Lung (tissue), 17 donors: ENCODE measurements at places on chromosomes 4 and X. TPM values are rescaled to one million over a fixed set of nuclear protein-coding genes. Genes with fewer than 3 reads are reported as not detected.
A peak's percentile ranks its signal among the peaks of the same experiment; 100 is the strongest.

- no peak for DNase-seq
Measured at GRCh38 chr4:94370533-94371254, 28.1 kb upstream of the HPGDS start.

- no peak for DNase-seq
Measured at GRCh38 chrX:68725756-68726365, 78.4 kb downstream of the STARD8 start.

- peak; percentile 35 for DNase-seq
Measured at GRCh38 chrX:86133761-86134160, 14.5 kb upstream of the DACH2 start.

DNA sequence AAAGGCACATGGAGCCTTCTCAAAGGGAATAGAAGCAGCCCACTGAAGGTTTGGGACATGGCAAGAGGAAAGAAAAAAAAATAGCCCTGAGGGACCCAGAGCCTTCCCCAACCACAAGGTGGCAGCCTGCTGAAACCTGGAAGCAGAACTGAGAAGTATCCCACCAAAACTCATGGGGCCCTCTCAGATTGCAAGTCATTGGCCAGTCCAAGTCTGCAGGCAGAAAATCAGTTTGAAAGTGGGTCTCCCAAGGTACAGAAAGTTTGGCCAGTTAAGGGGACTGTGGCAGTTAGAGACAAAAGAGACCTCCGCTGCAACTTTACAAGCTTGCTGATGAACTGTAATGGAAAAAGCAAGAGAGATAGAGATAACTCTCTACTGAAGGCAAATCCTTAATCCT is 155.8 kb downstream of the ANTXR2 start:
- DNase-seq, result no peak

DNA sequence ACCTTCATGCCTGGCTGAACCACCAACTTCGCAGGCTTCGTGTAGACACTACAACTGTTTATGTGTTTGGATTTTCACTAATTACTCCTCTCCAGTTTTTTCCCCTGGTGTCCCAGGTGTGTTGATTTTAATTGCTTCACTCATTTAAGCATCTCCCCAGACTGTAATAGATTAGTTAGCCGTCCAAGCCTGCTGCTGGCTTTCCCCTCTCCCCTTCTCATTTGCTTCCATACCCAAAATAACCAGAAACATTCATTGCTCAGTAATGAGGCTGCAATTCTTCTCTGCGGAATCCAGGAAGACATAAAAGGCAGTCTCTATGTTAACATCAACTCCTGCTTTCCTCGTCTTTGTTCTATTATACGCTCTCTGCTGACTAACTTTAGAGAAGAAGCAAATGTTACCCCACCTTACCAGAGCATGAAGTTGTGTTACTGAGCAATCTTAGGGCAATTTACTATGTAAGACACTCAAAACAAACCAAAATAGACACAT is 37.9 kb upstream of the SCRG1 start:
- no peak for DNase-seq

DNA sequence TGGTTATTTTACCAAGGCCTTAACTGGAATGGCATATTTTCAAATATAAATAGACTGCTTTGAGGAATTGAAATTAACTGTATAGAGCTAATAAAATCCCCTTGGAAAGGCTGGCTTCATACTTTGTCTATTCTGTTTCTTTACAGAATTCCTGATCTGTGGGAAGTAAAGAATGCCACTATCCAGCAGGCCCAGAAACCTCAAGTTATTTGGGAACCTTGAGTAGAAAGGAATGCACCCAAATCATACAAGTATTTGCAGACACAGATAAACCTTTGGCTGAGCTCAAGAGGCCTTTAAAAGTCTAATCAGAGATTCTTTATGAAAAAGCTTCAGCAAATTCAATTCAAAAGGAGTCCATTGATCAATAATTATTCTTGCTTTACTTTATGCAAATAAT is 975.7 kb upstream of the PABPC4L start:
- no peak for DNase-seq

DNA sequence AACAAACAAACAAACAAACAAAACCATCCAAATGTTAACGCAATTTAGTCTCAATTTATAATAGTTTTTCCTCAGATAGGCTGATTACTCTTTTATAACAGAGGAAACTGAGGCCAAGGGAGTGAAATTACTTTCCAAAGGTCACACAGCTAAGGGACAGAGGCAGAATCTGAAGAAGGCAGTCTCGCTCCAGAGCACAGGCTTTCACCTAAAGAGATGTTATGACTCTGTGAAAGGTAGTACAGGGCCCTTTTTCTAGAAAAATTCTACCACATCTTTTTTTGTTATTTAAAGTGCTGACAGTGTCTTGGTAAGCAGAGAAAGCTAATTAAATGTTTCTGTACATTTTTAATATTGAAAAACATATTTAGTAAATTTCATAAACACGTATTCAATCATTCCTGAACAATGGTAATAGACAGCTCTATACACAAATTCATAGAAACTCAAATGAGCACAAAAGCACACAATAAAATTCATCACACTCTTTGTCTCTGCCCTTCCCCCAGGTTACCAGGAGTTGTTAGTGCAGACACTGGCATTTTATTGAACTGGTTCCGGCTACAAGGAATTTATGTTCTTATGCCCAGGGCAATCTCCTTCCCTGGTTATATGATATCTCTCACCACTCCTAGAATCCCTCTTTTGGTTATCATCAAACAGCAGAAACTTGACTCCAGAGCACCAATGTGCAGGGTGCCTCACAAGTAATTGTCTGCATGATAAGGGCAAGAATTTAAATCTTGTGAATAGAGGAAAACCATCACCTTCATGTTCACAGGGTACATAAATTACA is 7.7 kb upstream of the APBB2 start:
- DNase-seq, result no peak

DNA sequence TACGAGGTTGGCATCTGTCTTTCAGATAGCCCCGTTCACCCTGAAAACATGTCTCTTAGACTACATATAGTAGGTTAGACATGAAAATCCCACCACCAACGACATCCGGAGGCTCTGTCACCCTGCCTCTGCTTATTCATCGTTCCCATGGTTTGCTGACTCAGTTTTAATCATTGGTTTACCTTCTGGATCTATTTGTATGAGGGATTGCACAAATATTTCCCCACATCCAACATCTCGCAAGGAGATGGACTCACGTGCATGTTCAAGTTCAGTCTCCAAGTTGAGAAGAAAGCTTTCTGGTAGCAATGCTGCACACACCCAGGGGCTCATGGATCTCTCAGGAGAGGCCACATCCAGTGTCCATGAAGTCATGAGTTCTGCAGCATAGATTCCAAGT is 10.8 kb downstream of the CETN2 start:
- no peak for DNase-seq

GRCh38 chrX:154436983-154437752 is at the start of gene GDI1:
Gene GDI1 (plus strand): TSS chrX:154437154. CDS start chrX:154437255, 101 bp downstream.
- peak; percentile 59 for DNase-seq

- DNase-seq, result no peak
Measured at GRCh38 chrX:13533726-13534125, 35.7 kb upstream of the EGFL6 start.

- DNase-seq, result no peak
Measured at GRCh38 chrX:154819771-154820341, 14.6 kb upstream of the MPP1 start.

GRCh38 chr4:185381288-185382196 is 14.2 kb downstream of the LRP2BP start:
- DNase-seq, result no peak

GRCh38 chrX:151153086-151153485 is 23.3 kb upstream of the GPR50 start:
- DNase-seq, result no peak

- peak; percentile 2 for DNase-seq
Measured at GRCh38 chrX:15142084-15142715, 127.7 kb downstream of the ASB9 start.

DNA sequence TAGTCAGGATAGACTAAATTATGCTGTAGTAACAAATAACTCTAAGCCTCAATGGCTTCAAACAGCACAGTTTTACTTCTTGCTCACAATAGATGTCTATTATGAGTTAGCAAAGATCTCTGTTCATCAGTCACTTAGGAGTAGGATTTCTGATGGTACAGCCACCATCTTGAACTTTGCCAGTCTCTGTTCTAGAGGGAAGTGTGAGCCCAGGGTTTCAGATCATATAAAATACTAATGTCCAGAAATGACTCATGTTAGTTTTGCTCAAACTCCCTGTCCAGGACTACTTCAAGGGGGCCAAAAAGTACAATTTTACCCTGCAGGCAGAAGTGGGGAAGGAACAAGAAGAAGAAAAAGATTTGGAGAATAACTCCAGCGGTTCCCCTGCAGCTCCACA is 77.1 kb upstream of the LSM6 start:
- no peak for DNase-seq

- DNase-seq, result no peak
Measured at GRCh38 chrX:37613933-37614332, 42.5 kb downstream of the LANCL3 start.

- DNase-seq, result no peak
Measured at GRCh38 chrX:38154818-38155217, 65.9 kb downstream of the SRPX start.

DNA sequence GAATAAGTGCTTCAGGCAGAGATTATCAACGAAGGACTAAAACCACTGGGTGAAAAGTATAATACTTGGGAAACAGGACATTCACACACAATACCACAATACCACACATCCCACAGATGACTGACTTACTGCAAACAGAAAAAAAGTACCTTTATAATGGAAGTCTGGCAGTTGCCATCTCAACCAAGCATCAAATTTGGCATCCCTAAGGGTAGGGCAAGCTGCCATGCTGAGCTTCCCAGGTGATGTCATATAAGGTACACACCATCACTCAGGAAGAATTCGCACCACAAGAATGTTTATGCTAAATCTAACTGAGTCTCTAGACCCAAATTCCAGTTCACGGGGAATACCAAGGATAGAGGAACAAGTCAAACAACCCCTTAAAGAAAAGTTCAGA is 9.1 kb downstream of the QDPR start:
- DNase-seq, result no peak

- DNase-seq, result no peak
Measured at GRCh38 chr4:121278811-121279368, 101.9 kb downstream of the QRFPR start.

- no peak for DNase-seq
Measured at GRCh38 chrX:23817979-23818336, 35.0 kb downstream of the SAT1 start.

DNA sequence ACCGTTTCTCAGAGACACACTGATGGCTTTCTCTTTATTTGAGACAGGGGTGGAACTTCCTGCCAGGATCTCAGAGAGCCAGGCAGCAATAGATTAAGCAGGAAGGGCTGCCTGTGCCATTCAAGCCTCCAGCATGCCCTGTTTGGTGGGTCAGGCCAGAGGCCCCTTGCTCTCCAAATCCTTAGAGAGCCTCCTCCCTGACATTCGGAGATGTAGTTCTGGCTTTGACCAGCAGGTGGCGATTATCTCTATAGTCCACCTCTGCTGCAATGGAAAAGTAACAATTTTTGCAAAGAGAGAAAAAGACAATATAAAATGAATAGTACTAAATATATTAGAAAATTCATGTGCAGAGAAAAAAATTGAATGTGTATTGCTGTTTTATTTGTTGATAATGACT is 93.9 kb downstream of the NXF2B start:
- DNase-seq, result peak; percentile 41

DNA sequence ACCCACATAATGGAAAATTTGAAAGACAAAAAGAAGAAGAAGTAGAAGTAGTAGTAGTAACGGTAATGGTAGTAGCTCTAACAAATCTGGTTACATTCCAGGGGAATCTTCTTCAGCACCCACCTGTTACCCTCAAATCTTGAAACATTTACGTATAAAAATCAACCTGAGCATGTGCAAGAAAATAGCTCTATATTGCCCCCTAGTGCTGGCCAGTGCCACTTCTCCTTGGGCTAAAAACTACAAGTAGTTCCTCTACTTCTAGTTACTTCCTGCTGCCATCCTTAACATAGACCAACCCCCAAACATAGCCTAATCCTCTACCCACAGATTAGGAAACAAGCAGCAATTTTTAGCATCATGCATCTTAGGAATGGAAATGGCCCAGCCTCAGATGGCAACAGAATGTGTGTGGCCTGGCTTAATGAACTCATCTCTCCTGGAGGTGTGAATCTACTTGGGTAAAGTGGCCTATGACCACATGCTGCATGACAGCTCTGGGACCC is 3.1 kb downstream of the PDGFC start:
- DNase-seq, result peak; percentile 62

DNA sequence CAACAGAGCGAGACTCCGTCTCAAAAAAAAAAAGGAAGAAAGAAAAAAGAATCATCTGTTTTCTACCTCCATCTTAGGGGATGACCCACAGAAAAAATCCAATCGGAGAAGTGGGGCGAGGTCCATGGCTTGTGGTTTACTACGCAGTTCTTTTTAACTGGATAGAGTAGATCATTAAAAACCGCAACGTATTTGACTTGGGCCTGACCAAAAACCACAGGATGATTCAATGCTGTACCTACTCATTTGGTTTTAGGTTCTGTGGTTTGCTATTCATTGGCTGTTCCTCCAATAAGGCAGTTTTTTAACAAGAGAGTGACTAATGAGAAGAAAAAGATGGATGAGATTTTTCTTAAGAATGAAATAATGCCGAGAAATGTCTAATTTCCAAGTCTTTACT is 83.7 kb downstream of the FREM3 start:
- no peak for DNase-seq

- peak; percentile 20 for DNase-seq
Measured at GRCh38 chr4:76943790-76944189, 5.8 kb upstream of the SEPTIN11 start.

DNA sequence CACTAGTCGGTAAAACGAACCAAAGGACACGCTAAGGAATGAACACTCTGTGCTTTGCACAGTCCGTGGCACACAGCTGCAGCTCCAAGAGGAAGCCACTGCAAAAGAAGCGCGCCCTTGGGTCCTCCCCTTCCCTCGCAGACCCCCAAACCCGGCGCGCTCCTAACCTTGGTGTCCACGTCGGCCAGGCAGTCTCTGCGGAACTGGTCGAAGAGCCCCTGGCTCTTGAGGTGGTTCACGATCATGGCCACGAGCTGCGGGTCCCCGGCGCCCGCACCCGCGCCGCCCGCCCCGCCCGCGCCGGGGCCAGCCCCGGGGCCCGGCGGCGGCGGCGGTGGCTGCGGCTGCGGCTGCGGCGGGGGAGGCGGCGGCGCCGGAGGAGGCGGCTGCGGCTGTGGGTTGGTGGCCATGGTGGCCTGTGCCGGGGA is 333 bp downstream of the BOD1L1 start:
- DNase-seq, result no peak

DNA sequence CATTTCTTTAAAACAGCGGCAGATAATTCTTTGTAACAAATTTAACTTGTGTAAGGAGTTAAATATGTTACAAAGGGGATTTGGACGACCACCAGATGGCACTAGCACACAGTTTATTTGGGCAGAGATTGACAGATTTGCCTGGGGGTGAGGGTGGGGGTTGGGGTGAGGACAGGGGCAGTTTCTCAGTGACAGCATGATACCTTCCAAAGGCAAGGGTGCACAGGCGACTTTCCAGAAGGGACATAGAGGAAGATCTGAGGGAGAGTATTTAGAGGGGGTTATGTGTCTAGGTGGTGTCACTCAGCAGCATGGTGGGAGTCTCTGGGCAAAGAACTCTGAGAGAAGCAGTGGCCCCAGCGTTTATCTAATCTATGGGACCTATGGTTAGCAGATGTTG is 9.6 kb upstream of the TMA16 start:
- DNase-seq, result peak; percentile 41

- no peak for DNase-seq
Measured at GRCh38 chrX:40065296-40066046, 32.3 kb downstream of the BCOR start.

Gene MAGEB2
- polyA plus RNA-seq, result not detected

Gene VCX
- not detected for polyA plus RNA-seq

Gene RNF128
- polyA plus RNA-seq, result 7.4 TPM

Gene CCNI
- 106 TPM for polyA plus RNA-seq

Gene GC
- polyA plus RNA-seq, result 0.08 TPM

Gene VMA21
- polyA plus RNA-seq, result 7.8 TPM

Gene ADAM29
- not detected for polyA plus RNA-seq

Gene MAGEB10
- not detected for polyA plus RNA-seq

Gene CT45A2
- not detected for polyA plus RNA-seq
